Substantia nigra (tissue), 51 donors: ENCODE measurements at places on chromosomes 16 and 17.
A peak's percentile ranks its signal among the peaks of the same experiment; 100 is the strongest.

DNA sequence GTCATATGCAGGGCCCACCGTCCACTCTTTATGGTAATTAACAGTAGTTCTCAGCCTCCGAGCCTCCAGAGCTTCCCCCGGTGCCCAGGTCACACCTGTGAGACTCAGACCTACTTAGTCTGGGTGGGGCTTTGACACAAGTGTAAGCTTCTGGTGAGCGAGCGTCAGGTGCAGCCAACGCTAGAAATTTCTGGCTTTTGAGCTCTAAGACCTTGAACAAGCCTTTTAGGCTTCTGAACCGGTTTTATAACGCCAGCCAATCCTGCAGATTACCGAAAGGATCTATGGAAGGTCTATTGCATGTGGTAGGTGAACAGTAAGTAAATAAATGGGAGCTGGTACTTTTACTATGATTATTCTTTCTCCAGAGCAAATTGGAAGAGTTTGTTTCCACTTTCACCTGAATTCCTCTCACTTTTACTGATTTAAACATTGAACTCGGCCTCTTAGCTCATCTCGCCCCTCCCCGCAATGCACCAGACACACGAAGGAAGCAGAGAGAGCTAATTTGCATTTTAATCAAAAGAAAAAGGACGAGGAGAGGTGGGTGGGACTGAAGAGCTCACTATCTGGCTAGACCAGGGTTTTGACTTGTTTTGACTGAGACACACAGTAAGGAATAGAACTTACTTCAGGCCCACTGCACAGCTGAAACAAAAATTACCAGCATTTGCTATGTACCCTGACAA lies 47.1 kb downstream of the ABAT start:
- DNase-seq = no peak

DNA sequence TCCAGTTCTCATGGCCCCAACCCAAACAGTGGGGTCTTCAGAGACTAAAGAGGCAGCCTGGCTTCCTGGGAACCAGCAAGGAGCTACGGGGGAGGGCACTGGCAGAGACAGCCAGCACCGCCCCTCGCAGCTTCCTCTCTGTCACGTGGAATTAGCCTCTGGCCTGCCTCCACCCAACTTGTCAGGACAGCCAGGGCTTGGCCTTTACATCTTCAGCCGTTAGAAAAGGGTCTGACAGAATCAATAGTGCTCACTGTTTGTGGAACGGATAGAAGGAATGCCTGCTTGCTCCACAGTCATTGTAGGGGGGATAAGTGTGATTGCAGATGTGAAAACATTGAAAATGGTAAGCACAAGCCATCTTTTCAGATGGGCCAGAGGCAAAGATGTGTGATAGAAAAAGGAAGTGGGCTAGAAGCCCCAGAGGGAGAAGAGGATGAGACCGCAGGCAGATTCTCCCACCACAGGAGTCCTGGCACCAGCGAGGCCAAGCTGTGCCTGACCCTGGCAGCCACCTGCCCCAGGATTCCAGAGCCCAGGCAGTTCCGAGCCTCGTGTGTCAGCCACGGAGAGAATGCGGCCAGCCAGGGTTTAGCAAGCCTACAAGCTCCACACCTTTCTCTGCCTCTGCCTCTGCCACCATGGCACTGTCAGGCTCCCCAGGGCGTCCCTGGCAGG lies 18.6 kb downstream of the GRIN2C start:
- no peak for DNase-seq

DNA sequence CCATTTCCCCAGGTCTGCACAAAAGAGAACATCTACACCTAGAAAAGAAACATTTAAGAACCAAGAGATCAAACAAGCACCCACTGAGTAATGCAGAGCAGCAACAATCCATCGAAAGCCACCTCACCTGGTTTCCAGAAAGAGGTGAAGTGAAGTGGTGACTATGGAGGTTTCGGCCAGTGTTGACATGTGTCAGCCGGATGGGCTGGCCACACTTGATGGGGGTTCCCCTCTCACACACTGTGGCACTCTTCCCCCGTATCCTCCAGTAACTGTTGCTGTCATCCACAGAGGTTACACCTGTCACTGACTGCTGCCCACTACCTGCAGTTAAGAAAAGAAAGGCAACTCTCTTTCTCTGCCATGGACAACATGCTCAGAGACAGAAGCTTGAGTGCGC lies 6.5 kb downstream of the SDF2 start:
- DNase-seq = no peak

DNA sequence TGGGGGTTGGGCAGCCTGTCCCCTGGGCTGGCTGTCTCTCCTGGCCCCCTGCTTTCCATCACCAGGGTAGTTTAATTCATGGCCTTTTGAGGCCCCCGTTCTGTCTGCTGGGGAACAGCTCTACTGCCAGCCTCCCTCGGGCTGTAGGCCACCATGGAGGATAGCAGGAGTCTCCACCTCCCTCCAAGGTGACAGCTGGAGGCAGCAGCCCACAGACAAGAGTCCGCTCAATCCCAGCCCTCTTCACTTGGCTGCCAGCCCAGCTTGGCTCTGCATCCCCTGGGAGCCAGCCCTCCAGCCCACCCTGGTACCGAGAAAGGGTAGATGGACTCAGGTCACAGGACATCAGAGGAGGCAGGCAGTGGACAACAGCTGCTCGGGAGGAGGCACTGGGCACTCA lies 194.6 kb upstream of the SDK2 start:
- DNase-seq = peak; percentile 5

DNA sequence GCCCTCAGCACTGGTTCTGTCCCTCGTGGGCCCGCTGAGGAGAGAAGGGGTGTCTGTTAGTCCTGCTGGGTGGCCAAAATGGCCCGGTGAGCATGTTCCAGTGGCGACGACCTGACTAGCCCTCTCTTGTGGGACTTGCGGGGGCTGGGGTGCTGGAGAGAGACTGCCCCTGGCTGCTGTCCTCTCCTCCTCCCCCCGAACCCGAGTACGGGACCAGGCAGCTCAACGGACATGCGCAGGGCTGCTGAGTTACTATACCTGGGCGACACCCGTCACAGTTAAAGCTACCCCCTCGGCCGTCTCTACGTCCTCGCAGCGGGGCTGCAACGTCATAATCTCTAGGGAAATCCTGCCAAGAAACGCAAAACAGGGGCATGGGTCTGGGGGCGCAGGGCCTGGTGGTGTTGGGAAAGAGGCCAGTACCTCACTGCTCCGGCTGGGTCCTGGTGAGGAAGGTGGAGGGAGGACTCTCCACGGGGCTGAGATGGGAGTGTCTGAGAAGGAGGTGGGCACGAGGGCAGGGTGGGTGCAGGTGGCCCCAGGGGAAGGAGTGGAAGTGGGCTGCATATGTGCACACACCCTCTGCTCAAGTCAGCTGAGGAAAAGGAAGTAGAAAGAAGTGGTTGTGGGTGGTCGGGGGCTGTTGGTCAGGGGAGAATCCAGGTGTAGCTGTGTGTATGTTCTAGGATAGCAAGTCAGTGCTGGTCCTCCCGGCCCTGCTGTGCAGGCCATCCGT lies 13.4 kb downstream of the FLOT2 start:
- DNase-seq = no peak

DNA sequence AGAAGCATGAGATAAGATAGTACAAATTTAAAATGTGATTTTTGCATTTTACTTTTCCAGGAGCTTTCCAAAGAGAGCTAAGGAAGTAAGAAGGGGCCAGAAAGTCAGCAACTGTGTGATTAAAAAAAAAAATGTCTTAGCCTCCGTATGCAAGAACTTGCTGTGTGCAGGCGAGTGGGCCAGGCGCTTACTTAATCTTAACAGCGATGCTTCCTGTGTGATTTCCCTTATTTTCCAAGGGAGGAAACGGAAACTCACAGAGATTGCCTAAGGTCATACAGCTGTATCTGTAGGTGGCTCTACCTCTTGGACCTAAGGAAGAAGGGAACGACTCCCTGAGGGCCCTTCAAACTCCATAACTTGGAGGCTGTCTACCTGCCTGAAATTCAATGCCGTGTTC lies 11.1 kb downstream of the HS3ST3B1 start:
- DNase-seq = no peak

DNA sequence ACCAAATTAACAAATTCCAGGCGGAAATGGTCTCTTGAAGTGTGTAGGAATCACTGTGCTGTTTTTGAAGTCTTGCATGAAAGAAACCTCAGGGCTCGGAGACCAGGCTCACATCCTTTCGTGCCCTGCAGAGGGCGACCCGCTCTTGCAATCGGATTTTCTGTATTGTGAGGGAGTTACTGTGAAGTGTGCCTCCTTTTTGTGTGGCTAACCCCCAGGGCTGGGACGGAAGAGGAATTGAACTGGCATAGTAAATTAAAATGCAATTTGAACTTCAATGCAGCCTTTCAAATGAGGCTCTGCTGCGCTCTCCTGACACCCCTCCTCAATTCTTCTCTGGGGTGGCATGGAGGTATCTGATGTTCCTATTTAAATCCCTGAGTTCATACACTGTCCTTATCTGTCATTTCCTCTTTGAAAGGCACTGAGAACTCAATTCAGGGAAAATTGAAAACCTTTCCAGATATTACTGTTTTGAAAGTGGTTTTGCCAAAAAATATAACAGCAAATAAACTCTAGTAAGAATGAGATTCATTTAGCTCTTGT lies 51.5 kb upstream of the MGAT5B start:
- peak; percentile 27 for DNase-seq

- DNase-seq = no peak
These were observed 8.2 kb downstream of the CANT1 start for GRCh38 chr17:79001190-79002020.

- no peak for DNase-seq
These were observed 401.6 kb downstream of the NPIPA7 start for GRCh38 chr16:16780588-16780987.

DNA sequence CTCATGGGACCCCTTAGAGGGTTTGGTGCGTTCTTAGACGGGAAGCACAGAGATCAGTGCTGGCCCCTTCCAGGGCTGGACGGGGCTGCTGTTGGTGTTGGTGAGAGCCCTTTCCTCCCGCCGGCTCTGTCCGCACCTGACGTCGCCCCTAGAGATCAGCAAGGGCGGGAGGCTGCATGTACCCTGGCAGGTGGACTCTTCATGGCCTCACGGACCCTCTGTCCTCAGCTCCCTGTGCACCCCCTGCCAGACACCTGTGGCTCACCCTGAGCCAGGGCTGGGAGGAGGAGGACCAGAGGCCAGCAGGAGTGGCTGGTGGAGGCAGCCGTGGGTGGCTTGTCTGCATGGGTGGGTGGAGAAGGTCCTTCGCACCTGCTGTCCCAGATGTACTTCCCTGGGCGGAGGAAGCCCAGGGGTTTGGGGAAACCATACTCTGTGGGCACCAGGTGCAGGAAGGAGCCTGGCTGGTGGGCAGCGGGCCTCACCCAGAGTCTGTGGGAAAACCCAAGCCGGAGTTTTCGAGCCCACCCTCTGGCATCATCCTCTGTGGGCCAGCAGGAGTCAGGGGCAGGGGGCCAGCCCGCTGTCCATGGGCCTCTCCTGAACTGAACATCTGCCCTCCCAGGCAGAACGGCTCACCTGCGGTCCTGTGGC lies 348.6 kb downstream of the SEC14L1 start:
- DNase-seq = no peak

GRCh38 chr17:18323007-18323406 lies 7.9 kb downstream of the SMCR8 start:
- no peak for DNase-seq

DNA sequence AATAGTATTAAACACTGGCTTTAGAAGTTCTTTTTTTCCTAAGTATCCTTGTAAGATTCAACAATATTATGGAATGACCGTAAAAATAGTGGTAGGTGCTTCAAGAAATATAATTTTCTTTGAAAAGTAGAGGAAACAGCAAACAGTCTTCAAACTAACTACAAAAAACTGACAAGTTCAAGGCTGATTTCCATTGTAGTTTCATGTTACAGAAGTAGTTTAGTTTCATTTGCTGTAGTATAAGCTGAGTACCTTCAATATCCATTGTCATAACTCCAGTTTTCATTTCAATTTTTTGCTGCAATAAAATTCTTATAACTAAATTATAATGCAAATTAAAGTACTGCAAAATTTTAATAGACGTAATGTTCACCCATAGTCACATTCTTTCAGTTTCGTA lies 19.3 kb downstream of the PHKB start:
- DNase-seq = no peak

GRCh38 chr17:8598913-8599312 lies 31.6 kb downstream of the MYH10 start:
- no peak for DNase-seq

DNA sequence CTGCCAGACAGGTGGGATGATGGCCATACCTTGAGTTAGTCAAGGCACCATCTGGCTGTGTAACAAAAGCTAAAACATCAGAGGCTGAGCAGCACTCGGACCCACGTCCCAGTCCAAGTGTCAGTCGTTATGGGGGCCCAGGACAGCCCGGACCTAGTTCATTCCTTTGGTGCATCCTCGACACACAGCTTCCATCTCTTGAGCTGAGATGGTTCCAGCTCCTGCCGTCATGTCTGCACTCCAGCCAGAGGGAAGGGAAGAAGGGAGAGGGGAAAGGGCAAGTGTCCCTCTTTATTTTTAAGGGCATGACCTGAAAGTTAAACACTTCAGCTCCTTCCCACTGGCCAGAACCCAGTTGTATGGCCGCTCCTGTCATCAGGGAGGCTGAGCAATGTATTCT lies 218.0 kb downstream of the SEC14L1 start:
- no peak for DNase-seq

GRCh38 chr17:54899721-54900456 lies 763 bp upstream of the TOM1L1 start:
- DNase-seq = no peak

- DNase-seq = no peak
These were observed 8.5 kb downstream of the PRMT7 start for GRCh38 chr16:68319185-68319908.

DNA sequence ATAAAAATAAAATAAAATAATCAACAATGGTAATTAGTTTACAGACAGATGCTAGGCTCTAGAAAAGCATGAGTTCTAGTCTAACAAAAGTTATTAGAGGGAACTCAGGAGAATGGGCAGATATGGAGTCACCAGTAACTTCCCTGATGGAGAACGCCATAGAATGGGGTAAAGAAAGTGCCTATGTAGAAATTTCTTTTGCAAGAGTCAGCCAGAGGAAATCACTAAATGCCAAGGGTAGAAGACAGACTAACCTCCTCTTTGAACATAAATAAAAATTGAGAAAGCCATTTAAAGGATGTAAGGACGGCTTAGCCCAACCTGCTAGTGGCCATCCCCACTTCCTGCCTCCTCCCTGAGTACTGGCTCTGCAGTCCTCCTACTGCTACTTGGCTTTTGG lies 141.6 kb downstream of the VPS53 start:
- DNase-seq = no peak

DNA sequence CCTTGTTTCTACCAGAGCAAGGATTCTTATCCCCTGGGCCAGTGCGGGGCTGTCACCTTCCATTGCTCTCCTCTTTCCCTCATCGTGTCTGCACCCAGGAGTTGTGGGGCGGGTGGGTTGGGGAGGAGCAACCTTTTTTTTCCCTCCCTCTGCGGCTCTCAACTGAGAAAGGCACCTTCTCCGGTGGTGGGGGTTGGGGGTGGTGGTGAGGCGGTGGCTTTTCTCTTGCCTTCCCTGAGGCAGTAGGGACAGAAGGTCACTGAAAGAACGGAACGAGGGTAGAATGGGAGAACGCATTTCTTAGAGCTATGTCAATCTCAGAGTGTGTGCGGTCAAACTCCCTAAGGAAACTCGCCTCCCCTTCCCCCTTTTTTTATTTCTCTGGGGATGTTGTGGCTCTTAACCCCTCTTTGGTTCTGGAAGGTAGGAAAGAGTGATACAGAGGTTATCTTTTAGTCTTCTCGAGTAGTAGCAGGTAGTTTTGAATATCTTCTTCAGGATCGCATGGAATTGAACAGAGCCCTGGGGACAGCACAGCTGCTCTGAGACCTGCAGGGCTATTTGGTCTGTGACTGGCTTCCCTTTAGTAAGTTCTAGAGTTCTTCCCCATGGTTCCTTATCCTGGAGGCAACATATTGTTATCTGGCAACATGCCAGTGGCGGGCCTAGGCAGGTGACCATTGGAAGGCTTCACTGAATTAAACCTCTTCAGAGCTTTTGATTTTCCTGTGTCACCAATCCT lies 994 bp downstream of the CLTC start:
- no peak for DNase-seq
